Stimulated activated CD4-positive, alpha-beta T cell treated with anti-CD3 and anti-CD28 coated beads, TNF-alpha, amount 100 ng/mL, for 24 hours (primary cell): ENCODE measurements at places on chromosomes 6 and 20.

DNA sequence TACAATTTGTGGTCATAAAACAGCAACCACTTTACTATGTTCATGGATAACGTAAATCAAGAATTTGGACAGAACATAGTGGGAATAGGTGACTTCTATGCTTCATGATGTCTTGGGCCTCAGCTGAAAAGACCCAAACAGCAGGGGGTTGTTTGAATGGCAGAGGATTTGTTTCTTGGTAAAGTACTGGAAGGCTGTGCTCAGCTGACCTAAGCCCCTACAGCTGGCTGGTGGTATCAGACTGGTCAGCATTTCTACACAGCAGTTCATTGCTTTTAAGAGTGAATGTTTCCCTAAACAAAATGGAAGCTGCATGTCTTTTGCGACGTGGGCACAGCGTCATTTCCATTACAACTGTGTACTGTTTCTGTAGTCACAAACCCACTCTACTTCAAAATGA is 148.5 kb upstream of the DEFB112 start:
- DNase-seq, result no peak

DNA sequence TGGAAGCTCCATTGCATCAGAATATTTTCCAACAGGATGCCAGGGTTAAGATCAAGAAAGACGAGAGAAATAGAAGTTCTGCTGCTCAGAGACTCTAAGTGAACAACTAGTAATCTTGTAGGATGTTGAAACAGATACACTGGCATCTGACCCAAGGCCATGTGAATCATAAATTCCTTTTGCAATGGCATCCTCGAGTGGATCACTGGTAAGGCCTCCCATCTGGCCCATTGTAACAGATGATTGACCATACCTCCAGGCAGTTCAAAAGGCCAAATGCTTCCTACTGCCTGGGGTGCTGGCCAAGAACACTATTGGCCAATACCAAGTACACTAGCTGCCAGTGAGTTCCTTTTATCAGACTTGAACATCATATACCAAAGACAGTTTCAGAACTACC is 9.9 kb upstream of the SLC17A3 start:
- no peak for DNase-seq

DNA sequence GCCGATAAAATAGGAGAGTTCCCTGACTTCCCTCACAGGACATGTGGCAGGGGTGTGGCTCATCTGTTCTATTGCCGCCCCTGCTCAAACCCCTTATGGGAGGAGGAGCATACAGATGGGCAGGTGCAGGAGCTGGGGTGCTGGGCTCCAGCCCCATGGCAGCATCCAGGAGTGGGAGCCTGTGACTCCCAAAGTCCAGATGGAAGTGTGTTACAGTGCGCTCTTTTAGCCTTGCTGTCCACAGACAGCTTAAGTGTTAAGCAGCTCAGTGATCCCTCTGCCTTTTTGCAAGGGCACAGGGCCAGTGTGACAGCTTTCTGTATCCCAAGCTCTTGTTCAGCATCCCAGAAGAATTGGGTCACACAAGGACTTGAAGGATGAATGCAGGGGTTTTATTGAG is 212.3 kb upstream of the MYLIP start:
- DNase-seq, result no peak

- no peak for DNase-seq
Observed at GRCh38 chr6:29082457-29082856, 4.7 kb downstream of the OR2B3 start.
